ENCODE measurements at places on chromosomes 5 and 9.

DNA sequence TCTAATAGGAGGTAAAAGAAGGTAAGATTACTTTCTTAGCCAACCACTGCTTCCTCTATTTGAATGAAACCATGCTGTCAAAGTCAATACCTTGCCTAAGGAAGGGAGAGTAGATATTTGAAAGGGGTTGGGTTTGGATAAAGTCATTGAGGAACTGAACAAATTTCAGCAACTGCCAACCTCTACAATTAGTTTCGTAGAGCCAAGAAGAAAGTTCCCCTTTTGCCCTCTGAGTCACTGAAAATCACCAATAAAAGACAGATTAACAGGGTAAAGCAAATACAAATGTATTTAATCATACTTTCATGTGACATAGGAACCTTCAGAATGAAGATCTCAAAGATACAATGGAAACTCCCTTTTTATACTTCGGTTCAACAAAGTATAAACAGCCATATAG lies 615.7 kb downstream of the GABRG2 start:
- DNase-seq, result no peak

DNA sequence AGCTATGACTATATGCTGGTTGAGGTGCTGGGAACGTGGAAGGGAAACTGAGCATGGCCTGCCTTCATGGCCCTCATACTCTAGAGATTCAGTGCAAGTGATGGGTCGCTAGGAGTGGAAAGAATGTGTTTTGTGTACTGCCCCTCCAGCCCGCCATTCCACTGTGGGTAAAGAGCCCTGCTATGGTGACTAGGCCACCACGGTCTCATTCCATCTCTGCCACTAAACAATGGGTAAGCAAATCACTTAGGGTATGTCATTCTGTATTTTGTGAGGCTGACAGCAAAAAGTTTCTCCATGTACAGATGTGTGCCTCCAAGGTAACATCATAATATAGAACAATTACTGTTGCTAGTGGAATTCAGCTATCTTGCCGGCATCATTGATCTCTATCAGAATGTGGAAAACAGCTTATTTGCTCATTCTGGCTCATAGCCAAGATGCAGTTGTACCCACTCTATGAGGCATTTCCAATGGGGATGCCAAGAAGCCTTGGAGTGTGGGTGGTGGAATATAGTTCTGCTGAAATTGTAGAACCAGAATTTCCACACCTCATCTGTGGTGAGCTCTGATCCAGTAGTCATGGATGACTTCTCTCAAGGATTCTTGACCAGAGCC lies 12.5 kb downstream of the SMARCA2 start:
- no peak for DNase-seq

DNA sequence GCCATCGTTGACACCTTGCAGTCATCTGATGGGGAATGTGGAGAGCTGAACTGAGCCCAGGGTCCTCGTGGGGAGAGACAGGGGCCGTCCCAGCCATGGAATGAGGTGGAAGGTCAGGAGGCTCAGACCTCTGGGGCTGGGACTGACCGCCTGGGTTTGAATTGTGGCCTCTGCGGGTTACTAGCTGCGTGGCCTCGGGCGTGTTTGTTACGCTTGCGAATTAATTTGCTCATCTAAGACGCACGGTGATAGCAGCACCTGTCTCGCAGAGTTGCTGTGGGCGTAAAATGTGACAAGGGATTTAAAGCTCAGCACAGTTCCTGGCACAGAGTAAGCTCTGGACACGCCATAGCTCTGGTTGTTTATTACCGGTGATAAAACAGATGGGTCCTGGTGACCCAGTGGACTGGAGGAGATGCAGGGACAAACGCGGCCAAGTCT lies 19.4 kb upstream of the DAB2IP start:
- DNase-seq, result no peak

DNA sequence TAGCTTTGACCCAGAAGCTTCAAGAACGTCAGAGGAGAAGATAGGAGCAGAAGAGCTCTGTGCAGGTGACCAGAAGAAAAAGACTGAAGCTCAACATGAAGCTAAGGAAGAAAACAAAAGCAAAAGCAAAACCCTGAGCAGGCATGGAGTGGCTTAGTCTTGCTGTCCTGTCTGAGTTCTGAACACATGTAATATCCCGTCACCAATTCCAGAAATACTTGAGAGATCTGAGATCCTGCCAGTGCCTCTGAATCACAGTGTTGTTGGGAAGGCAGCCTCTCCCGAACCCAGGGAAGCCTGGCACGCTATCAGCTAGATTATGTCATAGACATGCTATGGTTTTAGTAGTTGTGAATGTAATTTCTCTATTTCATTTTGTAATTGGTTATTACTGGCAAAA lies 235.7 kb downstream of the ICE1 start:
- DNase-seq, result no peak

GRCh38 chr5:71651579-71651978 lies 64.4 kb downstream of the MCCC2 start:
- no peak for DNase-seq

Data from hematopoietic multipotent progenitor cell treated with erythropoietin and hydrocortisone succinate and interleukin-3 and kit ligand, for 15 days (in vitro differentiated cells).